ENCODE measurements at places on chromosomes 1 and 21.

DNA sequence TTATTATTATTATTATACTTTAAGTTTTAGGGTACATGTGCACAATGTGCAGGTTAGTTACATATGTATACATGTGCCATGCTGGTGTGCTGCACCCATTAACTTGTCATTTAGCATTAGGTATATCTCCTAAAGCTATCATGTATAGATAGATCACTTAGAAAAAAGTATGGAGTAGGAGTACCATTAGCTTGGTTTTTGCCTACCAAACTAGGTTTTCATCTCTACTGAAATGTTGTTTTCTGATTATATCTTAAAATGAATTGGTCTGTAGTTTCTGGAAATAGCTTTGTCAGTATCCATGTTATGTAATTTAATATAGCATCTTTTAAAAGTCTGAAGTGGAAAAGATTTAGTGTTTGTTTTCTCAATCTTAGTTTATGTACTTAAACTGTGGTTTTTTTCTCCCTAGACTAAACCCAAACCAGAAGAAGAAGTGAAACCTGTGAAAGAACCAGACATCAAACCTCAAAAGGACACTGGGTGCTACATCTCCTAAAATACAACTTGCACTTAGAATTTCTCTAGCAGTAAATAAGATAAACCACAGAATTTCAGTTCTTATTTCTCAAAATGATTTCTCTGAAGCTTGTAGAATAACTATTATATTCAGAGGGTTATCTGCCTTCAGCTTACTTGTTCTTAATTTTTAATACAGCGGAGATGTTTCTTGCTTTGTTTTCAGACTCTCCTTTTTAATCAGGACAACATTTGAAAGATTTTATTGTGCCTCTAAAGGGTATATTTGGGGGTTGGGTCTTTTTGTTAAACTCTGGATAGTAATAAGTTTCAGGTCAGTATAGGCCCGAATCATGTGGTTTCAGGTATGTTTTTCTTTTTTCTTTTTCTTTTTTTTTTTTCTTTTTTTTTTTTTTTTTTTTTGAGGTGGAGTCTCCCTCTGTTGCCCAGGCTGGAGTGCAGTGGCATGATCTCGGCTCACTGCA lies 4.5 kb upstream of the FAM177B start:
- no peak for DNase-seq

GRCh38 chr1:73673971-73674370 lies 524.0 kb downstream of the LRRIQ3 start:
- no peak for DNase-seq

GRCh38 chr1:182299728-182300616 lies 91.6 kb downstream of the GLUL start:
- DNase-seq, result no peak

DNA sequence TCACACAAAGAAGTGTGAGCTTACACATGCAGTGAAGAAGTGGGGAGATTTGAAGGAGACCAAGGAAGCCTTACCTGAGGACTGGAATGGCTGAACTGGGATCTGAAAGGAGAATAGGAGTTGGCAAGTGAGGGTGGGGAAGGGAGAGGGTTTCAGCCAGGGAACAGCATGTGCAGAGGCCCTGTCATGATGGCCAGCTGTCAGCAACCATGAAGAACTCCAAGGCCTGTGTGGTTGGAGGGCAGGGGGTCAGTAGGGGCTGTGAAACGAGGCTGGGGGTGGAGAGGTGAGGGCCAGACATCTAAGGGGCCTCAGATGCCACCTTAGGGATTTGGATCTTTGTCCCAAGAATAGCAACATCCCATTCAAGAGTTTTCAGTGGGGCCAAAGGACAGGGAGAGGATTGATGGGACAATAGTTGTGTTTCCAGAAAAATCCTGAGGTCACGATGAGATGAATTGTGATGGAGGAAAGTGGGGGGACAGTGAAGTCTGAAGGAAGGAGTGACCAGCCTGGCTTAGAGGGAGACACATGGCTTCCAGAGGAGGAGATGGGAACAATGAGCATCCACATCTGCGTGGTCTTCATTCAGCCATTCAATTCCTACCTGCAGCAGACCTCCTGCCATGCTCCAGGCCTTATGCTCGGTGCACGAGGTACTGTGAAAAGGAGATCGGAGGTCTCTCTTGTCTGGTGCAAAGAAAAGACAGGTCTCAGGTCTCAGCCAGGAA lies 187.6 kb downstream of the MATN1 start:
- no peak for DNase-seq

DNA sequence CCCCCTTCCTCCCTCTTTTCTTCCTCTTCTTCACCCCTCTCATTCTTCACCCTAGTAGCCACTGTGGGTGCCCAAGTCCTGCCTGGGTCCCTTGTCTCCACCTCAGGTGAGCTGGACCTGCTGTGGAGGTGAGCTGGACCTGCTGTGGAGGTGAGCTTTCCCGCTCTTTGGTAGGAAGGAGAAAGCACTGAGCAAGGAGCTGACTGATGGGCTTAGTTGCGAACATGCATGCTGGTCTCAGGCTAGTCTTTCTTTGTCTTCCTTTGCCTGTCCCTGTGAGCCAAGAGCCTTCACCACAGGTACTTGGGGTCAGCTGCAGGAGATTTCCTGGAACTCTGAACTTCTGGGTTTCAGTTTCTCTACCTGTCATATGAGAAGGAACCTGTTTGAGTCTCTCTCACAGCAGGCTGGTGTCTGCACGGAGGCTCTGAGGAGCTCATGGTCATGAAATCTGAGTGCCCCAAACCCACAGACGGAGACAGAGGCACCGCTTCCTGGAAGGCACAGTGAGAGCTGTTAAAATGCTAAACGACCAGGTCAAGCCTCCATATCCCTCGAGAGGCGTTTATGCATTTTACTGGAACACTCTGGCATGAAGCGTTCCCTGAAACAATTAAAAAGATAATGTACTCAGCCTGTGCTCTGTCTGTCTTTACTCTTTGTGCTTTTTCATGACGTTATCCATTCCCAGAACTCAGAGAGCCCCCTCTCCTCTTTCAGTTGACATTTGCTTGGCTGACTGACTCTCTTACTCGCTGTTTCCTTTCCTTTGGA lies 69.5 kb downstream of the RHOU start:
- peak; percentile 16 for DNase-seq

DNA sequence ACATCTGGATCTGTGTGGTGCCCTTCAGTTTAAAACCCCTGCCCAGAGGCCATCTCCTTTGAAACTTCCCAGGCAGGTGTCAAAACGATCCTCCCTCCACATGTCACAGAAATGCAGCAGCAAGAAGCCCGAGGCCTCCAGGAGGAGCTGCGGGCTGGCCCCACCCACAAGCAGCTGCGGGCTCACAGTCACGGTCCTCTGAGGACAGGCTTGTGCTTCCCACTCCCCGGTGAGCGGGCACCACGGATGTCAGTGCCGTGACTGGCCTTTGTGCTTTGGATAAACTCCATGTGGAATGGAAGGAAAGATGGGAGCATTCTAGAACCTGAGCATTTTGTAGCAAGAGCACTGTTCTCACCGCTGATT lies 65.8 kb downstream of the SIK1 start:
- DNase-seq, result no peak

DNA sequence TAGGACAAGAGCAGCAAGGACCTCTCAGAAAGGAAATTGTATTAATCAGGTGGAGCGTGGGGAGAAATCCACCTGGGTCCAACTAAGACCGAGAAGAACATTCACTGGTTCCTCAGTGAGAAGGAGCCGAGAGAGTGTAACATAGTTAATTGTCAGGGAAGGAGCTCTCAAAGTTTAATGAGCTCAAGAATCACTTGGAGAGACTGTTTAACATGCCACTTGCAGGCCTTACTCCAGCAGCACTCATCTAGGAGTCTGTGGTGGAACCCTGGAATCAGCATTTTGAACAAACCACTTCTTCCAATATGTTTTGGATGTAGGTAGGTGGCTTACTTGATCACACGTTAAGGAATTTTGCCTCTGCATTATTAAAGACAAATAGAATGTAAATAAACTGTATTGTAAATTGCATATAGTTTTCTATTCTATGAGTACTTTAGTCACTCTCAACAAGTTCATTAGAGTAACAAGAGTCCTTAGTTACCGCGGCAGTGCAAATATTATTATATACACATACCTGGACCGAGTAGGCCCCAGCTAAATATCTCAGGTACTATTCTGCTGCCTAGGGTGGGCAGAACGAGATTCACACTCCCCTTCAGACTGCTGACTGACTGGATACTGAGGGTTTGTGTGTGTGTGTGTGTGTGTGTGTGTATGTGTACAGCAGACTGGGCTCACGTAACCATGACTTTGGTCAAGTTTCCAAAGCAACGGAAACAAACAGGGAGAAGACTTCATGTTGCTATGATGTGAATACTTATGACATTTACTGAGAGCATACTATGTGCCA lies 203.2 kb upstream of the USP24 start:
- no peak for DNase-seq

DNA sequence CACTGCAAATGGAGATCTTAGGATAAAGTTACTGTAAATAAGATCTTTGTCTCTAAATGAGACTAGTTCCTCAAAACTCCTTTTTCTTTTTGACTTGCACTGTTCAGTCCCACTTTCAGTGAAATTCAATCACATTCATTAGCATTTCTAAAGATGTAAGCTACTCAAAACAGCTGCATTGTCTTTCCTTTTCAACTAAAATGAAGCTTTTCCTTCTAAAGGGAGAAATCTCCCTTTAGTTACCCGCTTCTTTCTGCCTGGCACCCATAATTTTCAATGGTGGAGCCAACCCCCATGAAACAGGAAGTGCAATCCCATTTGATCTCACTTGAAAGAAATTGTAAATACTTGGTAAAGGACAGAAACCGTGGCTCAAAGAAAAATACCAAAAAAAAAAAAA lies 387.4 kb upstream of the PKN2 start:
- no peak for DNase-seq

- no peak for DNase-seq
Measured at GRCh38 chr1:231666937-231667608, 40.5 kb downstream of the DISC1 start.

GRCh38 chr1:61247051-61247825 lies 164.9 kb downstream of the NFIA start:
- no peak for DNase-seq

DNA sequence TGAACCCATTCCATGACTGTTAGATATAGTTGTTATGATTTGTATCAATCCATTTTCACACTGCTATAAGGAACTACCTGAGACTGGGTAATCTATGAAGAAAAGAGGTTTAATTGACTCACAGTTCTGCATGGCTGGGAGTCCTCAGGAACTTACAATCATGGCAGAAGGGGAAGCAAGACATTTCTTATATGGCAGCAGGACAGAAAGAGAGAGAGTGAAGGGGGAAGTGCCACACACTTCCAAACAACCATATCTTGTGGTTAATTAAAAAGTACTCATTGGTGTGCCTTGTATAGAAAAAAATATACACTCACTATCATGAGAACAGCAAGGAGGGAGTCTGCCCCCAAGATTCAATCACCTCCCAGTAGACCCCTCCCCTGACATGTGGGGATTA lies 137.6 kb upstream of the NBPF11 start:
- DNase-seq, result no peak

DNA sequence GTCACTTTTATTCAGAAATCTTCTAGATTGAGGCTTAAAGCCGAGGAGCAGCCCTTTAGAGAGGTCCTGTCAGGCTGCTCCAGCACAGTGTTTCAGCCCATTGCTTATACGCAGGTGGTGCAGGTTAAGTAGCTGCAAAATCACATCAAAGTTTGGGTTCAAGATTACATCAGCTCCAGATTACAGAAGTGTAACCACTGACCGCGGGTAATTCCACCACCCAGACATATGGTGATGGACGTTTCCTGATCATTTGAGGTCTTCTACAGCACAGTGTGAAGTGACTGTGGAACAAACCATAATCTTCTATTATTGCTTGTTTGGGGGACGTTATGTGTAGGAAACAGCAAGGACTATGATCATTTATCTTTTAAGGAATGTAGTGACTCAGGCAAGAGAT lies 11.8 kb downstream of the C1orf115 start:
- DNase-seq, result no peak

DNA sequence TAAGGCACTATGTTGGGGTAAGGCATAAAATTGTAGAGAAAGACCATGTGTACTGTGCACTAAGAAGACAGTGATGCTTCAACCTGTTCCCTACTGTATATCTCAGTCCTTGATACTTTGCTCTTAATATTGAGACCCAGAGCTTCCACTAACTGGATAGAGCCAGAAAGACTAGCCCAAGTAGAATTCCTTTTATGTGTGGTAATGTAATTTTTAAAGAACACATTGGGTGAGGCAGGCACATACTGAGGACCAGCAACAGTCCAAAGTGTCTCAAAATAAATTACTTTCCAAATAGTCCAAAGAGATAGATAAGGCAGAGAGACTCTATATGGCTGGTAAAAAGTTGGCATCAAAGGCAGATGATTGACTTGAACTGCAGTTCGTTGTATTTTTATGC lies 31.4 kb upstream of the MROH9 start:
- DNase-seq, result no peak

DNA sequence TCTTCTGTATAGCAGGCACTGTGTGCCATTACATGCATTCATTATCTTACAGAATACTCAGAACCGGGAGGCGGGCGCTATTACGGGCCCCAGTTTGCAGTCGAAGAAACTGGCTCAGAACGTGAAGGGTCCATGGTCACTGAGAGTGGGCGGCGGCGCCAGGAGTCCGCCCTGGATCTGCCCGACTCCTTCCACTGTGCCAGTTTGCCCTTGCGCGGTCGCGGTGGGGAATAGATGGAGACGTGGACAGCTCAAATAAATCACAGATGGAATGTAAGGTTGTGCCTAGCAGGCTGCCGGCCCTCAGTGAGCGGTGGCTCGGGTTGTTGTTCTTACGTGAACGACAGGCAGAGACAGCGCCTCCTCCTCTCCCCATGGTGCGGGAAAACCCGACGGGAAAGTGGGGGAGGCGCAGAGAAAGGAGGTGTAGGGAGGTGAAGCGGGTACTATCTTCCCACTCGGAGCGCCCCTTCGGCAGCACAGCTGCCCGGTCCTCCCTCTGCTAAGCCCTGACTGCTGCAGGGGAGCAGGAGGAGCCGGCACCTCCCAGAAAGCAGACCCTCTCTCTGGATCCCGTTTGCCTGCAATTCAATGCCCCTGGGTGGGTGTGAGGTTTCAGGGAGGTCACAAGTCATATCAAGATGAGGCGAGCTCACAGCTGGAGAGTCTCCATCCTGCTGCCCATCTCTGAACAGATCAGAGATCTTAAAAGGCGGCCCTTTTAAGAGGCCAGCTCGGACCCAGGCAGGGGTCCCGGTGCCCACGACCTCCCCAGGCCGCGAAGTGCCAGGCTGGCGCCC lies 1.1 kb downstream of the COL9A2 start:
- DNase-seq, result peak; percentile 19

DNA sequence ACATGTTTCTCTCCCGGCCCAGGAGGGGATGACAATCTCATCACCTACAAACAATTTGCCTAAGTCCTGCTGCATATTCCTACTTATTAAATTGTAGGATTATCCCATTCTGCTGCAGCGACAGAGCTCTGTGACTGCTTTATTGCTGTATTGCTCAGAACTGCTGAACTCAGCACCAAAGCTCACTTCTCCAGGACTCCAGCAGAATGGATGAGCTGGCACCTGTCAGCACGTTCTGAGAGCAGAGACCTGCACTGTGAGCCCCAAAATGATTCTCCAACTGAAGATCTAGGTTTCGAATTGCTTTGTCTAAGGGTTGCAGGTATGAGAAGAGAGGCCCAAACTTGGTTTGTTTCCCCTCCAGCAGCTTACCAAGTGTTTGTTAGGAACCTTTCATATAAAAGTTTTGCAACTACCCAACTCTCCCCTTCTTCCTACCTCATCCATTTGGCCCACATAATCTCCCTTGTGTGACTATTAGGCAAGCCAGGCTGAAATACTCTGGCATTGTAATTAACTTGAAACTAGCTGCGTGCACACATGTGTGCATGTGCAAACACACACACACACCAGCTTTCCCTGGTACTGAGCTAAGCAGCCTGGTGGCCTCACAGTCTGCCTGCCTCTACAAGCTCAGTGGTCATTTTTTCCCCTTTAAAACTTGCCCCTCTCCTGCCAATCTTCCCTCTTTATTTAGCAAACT lies 161.4 kb upstream of the CAMK1G start:
- DNase-seq, result no peak

- DNase-seq, result no peak
Measured at GRCh38 chr1:65021795-65022194, 55.4 kb upstream of the JAK1 start.
